ENCODE measurements at places on chromosomes 6 and 20.

DNA sequence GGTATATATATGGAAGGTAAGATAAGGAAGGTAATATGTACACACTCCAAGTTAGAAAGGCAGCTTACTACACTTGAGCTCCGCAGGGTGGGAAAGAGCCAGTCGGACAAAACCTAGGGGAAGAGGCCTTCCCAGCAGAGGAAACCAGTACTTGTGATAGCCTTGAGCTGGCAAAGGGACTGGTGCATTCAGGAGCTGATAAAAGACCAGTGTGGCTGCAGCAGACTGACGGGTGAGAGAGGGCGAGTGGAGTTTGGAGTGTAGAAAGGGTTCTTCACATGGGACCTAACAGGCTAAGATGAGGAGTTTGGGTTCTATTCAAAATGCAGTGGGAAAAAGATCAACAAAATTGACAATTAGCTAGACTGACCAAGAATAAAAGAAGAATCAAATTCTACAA is 49.3 kb upstream of the KIF13A start:
- DNase-seq = no peak

- no peak for DNase-seq
Measured at GRCh38 chr6:155147958-155148663, 115.7 kb upstream of the CLDN20 start.

GRCh38 chr20:24690408-24690807 is 221.0 kb downstream of the SYNDIG1 start:
- DNase-seq = no peak

GRCh38 chr6:18088419-18089296 is 33.8 kb downstream of the NHLRC1 start:
- DNase-seq = no peak

DNA sequence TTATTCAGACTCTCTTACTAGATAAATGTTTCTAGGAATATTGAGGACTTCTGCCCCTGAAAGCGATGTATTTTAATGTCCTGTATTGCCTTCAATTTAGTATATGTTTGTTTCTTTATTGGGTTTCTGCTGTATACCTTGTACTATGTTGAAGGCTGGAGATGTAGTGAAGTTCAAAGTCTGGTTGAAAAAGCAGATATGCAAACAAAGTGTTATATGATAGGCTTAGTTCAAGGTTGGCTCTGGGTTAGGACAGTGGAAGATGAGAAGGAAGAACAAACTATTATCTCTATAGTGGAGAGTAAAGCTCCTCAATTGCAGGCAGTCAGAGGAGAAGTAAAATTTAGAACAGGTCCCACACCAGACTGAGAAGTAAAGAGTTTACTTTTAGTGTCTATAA is 36.3 kb upstream of the ADGRG6 start:
- DNase-seq = no peak

DNA sequence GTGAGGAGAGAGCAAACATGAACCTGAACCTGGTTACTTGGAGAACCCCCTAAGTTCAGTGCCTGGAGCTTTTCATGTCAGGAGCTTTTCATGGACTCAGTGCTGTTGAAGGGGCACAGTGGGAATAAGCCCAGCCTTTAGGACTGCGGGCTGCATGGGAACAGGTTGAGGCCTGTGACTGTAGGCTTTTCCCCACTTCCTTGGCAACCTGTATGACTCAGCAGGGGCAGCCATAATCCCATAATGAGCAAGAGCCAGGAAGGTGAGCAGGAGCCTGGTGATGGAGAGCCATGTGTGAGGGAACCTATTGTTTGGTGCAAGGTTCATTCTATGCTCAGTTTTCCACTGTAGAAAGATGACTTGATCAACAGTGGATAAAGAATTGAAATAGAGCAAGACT is 23.4 kb downstream of the MEP1A start:
- DNase-seq = no peak

DNA sequence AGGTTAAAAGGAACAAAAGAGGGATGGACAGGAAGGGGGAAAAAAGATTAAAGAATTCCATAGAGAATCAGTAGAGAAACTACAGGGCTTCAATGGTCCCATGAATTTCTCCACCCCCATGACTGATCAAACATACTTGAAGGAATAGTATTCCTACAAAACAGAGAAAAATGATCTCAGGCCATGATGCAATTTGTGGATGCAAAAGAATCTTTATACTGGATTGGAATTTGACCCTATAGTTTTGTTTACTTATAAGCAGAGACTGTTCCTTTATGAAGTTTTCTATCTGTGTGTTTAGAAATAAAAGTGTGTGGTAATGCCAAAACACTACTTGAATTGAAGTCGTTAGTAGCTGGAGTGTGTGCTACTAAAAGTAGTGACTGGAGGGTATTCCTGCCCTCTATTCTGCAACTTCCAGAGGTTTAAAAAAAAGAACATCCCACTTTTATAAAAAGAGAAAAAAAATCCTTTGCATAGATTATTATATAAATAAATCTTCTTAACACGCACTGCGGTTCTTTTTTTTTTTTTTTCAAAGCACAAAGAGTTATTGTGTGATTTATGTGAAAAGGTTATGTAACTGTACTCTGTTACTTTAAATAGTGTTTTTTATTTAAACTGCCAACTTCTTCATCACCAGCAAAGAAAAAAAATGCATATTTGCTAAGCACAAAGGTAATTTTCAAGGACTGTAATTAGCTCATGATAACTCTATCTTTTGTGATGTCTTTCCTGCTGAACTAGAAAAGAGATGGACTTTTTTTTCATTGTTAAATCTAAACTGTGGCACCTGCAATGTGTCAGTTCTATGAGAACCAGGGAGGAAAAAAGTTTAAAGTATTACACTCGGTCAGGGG is 214.5 kb upstream of the CITED2 start:
- DNase-seq = no peak
